CD4-positive, alpha-beta T cell treated with Interleukin-21 for 1 hour (primary cell): ENCODE measurements at places on chromosomes 2 and 18.

DNA sequence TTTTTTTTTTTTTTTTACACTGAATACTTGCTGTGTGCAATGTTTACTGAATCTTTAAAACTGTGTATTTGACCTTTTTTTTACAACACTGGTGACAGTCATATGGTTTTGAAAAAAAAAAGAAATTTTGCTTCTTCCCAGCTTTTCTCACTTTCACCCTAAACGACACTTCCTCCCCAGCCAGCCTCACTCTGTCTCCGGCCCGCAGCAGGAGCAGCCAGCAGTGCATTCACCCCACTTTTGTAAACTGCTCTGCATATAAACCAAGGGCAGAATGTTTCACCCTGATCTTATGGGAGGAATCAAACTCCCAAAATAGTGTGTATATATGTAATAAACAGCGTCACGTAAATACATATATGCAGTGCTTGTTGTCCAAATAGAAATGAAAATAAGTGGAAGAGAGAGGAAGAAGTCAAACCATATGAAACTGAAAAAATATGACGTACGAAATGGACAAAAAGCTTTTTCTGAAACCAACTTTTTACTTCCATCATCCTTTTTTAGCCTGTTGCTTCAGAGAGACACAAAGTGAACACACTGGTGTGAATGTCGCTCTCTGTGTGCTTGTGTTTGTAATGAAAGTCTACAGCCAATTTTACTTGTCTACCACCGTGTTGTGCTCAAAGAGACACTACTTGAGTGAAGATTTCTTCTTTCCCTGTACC lies 54.2 kb downstream of the ZCCHC2 start:
- no peak for DNase-seq

GRCh38 chr2:53640466-53640865 lies 127.1 kb upstream of the CHAC2 start:
- no peak for DNase-seq

GRCh38 chr2:42001711-42002201 lies 46.1 kb upstream of the PKDCC start:
- no peak for DNase-seq

- DNase-seq, result no peak
Observed at GRCh38 chr2:241941691-241942301, 72.3 kb downstream of the RTP5 start.

DNA sequence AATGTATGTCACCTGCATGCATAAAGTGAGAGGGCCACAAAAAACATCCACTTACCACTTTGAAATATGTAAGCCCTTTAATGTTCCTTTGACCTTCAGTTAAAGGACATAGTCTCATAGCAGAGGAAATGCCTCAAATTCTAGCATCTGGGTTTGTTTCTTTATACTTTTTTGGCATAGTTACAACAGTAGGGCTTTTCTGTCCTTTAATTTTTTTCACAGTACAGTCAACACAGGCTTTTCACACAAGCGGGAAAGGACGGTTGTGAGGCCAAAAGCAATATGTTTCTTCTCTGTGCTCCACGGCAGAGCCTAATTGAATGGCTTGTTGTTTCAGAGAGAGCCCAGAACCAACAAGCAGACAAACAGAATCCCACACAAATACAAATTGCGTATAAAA lies 57.6 kb downstream of the CRIM1 start:
- DNase-seq, result no peak

DNA sequence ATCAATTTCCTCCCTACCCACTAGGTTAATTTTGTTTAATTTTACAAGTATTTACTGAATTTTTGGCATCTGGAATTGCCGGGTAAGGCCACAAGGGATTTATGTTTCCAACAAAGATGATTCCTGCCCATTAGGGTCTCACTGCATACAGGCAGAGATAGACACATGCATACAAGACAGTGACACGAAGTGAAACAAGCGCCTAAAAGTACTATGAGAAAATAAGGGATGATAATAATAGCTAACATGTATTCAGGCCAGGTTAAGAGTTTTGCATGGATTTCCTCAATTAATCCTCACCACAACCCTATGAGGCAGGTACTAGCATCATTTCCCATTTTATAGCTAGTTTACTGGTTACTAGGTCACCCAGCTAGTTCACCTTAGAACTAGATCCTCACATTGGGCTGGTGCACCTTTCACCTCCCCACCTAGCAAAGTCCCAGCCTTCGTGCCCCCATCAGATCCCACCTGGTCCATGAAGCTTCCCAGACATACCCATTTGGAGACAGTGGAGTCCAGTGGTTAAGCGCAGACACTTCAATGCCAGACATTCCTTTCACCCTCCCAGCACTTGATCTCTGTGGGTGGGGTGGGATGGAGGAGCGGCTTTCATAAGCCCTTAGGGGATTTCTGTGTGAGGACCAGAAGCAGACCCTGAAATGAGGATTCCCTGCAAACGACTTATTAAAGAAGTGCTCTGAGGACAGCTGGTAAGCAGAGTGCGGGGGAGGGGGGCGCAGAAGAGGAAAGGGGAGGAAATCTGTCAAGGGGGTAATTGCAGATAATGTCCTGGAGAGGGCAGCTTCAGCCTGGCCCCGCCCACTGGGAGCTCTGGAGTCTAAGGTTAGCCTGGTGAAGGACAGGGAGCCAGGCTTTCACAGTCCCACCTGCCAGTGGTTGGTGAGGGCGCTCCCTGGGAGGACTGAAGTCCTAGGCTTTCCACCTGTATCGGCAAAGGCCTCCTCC lies 5.8 kb upstream of the DGUOK start:
- peak; percentile 35 for DNase-seq

GRCh38 chr2:79832511-79833234 lies 319.8 kb downstream of the CTNNA2 start:
- DNase-seq, result no peak
